ENCODE measurements at places on chromosomes 16 and 17. TPM values are rescaled to one million over a fixed set of nuclear protein-coding genes. Genes with fewer than 3 reads are reported as not detected.

Gene MTHFSD
- polyA plus RNA-seq, result 26.1 TPM

Gene NOXO1
- 0.95 TPM for polyA plus RNA-seq

Gene RDM1
- 2.2 TPM for polyA plus RNA-seq

Gene SLC22A31
- polyA plus RNA-seq, result 0.98 TPM
